ENCODE measurements at places on chromosomes 1 and 21.
A peak's percentile ranks its signal among the peaks of the same experiment; 100 is the strongest.

GRCh38 chr1:226308166-226308722, 720 bp downstream of the LIN9 start:
- H3K4me3 ChIP-seq, result peak overlapping the region; percentile 64
- DNase-seq, result peak; percentile 61
- H3K27me3 ChIP-seq, result no peaks in the 10 kb centered on the region
- no peaks in the 10 kb centered on the region for H3K36me3 ChIP-seq
- no peak overlapping the region for H3K27ac ChIP-seq

DNA sequence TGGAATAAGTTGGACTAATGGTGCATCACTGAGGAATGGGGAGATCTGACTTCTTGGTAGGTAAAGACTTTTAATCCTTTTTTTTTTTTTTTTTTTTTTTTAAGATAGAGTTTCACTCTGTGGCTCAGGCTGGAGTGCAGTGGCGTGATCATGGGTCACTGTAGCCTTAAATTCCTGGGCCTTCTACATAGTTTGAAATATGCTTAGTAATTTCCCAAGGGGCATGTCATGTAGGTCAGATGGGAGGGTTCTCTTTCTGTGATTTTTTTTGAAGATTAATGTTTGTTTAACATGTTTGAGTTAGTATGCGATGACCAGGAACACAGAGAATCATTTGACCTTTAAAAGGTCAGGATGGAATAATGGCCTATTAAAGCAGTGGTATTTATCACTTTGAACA, 129.1 kb downstream of the S1PR1 start:
- no peaks in the 10 kb centered on the region for H3K4me1 ChIP-seq
- H3K27me3 ChIP-seq, result no peaks in the 10 kb centered on the region
- H3K27ac ChIP-seq, result no peak overlapping the region
- H3K4me3 ChIP-seq, result no peak overlapping the region
- no peak for DNase-seq
- no peaks in the 10 kb centered on the region for H3K36me3 ChIP-seq

- no peaks in the 10 kb centered on the region for H3K36me3 ChIP-seq
- no peak for DNase-seq
- no peak overlapping the region for H3K4me3 ChIP-seq
- no peaks in the 10 kb centered on the region for H3K27me3 ChIP-seq
- H3K27ac ChIP-seq, result no peak overlapping the region
Observed at GRCh38 chr1:29708796-29709703, 472.7 kb downstream of the PTPRU start.

DNA sequence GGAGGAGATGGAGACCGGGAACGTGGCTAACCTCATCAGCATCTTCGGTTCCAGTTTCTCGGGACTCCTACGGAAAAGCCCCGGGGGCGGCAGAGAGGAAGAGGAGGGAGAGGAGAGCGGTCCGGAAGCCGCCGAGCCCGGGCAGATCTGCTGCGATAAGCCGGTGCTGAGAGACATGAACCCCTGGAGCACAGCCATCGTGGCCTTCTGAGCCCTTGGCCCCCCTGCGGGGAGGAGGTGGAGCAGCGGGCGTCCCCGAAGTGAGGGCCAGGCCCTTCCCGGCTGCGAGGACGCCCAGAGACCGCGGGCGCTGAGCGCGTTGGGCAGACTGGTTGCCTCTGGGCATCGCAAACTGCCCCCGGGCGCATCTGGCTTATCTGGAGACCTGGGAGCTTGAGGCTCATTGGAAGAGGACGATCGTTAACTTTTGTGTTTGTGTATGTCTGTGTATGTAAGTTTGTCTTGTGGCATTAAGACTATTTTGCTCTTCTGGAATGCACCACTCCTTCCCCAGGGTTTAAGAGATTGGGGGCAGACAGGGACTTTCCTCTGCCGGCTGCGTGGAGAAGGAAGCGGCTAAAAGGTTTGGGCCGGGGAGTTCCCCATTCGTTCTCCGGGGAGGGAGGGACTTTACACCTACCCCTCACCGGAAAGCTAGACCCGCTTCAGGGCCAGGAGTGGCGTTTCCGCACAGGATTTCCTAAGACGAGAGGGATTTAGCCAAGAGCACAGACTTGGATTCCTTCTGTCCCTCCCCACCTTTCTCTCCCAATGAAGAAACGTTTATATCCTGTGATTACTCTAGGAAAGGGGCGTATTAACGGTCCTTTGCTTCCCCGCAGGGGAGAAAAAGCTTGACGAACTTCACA, 1.4 kb downstream of the IER5 start:
- peak overlapping the region; percentile 96 for H3K27ac ChIP-seq
- H3K36me3 ChIP-seq, result no peaks in the 10 kb centered on the region
- peak overlapping the region; percentile 60 for H3K4me3 ChIP-seq
- H3K4me1 ChIP-seq, result peaks cover 4% of the 10 kb centered on the region
- DNase-seq, result peak; percentile 78

GRCh38 chr1:84936116-84936810, 43.3 kb upstream of the LPAR3 start:
- no peak overlapping the region for H3K27ac ChIP-seq
- H3K4me3 ChIP-seq, result no peak overlapping the region
- peak; percentile 41 for DNase-seq
- no peaks in the 10 kb centered on the region for H3K4me1 ChIP-seq
- H3K27me3 ChIP-seq, result no peaks in the 10 kb centered on the region
- no peaks in the 10 kb centered on the region for H3K36me3 ChIP-seq

DNA sequence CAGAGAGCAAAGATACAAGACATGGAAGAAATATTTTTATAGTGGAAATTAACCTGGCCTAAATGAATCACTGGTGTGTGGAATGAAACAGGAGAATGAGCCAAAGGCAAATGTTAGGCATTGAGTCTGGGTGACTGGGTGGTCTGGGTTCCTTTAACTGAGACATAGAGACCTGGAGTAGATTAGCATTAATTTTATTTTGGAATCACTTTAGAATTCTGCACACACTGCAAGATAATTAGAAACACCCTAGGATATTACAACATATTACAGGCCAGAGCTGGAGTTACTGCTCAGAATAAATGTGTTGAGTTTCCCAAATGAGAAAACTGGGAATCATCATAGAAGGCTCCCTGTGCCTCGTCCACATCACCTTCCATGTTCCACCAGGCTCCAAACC, 85.5 kb downstream of the PLPPR5 start:
- no peak for DNase-seq
- H3K4me1 ChIP-seq, result no peaks in the 10 kb centered on the region
- no peaks in the 10 kb centered on the region for H3K36me3 ChIP-seq
- no peak overlapping the region for H3K27ac ChIP-seq
- no peaks in the 10 kb centered on the region for H3K27me3 ChIP-seq

GRCh38 chr1:38113159-38113666, 66.6 kb upstream of the POU3F1 start:
- H3K36me3 ChIP-seq, result no peaks in the 10 kb centered on the region
- H3K27me3 ChIP-seq, result no peaks in the 10 kb centered on the region
- no peak overlapping the region for H3K4me3 ChIP-seq
- no peak for DNase-seq
- H3K27ac ChIP-seq, result no peak overlapping the region
- H3K4me1 ChIP-seq, result no peaks in the 10 kb centered on the region

DNA sequence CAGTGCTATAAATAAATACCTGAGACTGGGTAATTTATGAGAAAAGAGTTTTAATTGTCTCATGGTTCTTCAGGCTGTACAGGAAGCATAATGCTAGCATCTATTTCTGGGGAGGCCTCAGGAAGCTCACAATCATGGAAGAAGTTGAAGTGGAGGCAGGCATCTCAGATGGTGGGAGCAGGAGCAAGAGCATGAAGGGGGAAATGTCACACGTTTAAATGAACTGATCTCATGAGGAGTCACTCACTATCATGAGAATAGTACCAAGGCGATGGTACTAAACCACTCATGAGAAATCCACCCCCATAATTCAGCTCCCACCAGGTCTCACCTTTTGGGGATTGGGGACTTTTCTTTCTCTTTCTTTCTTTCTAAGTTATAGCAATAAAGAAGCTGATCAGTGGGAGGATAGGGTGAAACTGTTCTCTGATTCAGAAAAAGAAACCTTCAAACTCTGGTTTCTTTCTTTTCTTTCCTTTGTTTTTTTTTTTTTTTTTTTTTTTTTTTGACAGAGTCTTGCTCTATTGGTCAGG, 17.1 kb upstream of the SPAG17 start:
- H3K4me3 ChIP-seq, result no peak overlapping the region
- no peaks in the 10 kb centered on the region for H3K4me1 ChIP-seq

- no peaks in the 10 kb centered on the region for H3K27me3 ChIP-seq
- H3K27ac ChIP-seq, result no peak overlapping the region
Observed at GRCh38 chr1:228846952-228847351, 111.7 kb downstream of the RHOU start.

- H3K27me3 ChIP-seq, result no peaks in the 10 kb centered on the region
- H3K4me3 ChIP-seq, result no peak overlapping the region
- H3K36me3 ChIP-seq, result no peaks in the 10 kb centered on the region
Observed at GRCh38 chr21:36890086-36890485, 76.4 kb downstream of the HLCS start.

- no peak for DNase-seq
- H3K4me1 ChIP-seq, result no peaks in the 10 kb centered on the region
- H3K4me3 ChIP-seq, result no peak overlapping the region
- no peaks in the 10 kb centered on the region for H3K27me3 ChIP-seq
- no peak overlapping the region for H3K27ac ChIP-seq
- no peaks in the 10 kb centered on the region for H3K36me3 ChIP-seq
Observed at GRCh38 chr21:31252091-31252490, 92.0 kb downstream of the TIAM1 start.

- DNase-seq, result no peak
- H3K4me1 ChIP-seq, result no peaks in the 10 kb centered on the region
- no peak overlapping the region for H3K4me3 ChIP-seq
- no peaks in the 10 kb centered on the region for H3K27me3 ChIP-seq
- no peak overlapping the region for H3K27ac ChIP-seq
- H3K36me3 ChIP-seq, result no peaks in the 10 kb centered on the region
Observed at GRCh38 chr21:42013931-42014330, 3.8 kb upstream of the ZBTB21 start.

DNA sequence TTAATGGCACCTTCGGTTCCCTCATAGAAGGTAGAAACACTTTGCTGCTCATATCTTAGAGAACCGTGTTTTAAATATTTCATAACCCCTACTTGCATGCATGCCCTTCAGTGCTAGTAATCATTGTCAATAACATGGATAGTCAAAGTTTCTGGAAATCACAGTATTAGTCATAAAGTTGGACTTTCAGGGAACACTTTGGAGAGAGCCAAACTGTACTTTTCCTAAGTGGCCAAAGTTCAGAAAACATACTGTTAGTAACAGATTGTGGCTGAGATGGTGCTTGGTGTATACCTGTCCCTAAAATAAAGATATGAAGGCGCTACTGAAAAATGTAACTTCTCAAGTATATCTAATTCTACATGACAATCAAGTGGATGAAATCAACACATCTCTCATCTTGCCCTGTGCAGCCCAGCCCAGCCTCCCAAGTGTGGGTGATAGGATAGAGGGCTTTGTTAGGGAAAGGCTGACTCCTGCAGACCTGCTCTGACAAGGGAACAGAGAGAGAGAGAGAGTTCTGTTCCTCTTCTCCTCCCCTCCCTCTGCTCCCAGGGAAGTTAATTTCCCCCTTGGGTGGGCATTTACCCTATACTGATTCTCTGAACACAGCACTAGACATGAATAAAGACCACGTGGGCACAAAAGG, 14.4 kb downstream of the MYOC start:
- no peaks in the 10 kb centered on the region for H3K27me3 ChIP-seq
- H3K4me3 ChIP-seq, result no peak overlapping the region
- no peak overlapping the region for H3K27ac ChIP-seq
- H3K36me3 ChIP-seq, result no peaks in the 10 kb centered on the region

All from colonic mucosa (tissue), 4 donors.